ENCODE measurements at places on chromosomes 13 and 19.

DNA sequence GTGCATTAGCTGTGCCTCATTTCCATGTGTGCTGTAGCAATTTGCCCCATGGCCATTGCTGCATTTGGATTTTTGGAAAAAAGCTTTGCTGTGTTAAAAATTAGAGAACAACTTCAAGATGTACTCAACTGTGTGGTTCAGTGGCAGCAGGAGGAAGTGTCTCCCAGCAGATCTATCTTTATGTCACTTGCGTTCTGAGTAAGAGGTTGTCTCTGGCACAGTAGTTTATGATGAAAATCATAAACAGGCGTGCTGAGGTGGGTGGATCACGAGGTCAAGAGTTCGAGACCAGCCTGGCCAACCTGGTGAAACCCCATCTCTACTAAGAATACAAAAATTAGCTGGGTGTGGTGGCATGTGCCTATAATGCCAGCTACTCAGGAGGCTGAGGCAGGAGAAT is 29.0 kb upstream of the RNF17 start:
- no peak for DNase-seq

DNA sequence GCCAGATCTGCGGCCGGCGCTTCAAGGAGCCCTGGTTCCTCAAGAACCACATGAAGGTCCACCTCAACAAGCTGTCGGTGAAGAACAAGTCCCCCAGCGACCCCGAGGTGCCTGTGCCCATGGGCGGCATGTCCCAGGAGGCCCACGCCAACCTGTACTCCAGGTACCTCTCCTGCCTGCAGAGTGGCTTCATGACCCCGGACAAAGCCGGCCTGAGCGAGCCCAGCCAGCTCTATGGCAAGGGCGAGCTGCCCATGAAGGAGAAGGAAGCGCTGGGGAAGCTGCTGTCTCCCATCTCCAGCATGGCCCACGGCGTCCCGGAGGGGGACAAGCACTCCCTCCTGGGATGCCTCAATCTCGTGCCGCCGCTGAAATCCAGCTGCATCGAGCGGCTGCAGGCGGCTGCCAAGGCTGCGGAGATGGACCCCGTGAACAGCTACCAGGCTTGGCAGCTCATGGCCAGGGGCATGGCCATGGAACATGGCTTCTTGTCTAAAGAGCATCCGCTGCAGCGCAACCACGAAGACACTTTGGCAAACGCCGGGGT is 72.6 kb downstream of the ZNF536 start:
- DNase-seq: no peak

- DNase-seq: no peak
These were observed 1.3 kb upstream of the CEACAM16 start for GRCh38 chr19:44697670-44698034.

DNA sequence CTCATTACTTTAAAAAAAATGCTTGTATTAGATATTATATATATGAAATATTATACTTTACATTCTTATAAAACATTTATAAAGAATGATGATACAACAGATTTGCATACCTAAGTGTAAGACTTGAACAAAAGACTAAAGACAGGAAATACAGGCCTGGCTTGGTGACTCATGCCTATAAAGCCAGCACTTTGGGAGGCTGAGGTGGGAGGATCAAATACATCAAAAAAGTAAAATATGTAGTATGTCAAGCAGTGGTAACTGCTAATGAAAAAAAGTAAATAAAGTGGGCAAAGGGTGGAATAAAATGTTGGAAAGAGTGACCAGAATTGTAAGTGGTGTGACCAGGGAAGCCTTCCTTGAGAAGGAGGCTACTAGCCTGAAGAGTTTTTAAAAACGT is 133.7 kb downstream of the GGACT start:
- DNase-seq: no peak

DNA sequence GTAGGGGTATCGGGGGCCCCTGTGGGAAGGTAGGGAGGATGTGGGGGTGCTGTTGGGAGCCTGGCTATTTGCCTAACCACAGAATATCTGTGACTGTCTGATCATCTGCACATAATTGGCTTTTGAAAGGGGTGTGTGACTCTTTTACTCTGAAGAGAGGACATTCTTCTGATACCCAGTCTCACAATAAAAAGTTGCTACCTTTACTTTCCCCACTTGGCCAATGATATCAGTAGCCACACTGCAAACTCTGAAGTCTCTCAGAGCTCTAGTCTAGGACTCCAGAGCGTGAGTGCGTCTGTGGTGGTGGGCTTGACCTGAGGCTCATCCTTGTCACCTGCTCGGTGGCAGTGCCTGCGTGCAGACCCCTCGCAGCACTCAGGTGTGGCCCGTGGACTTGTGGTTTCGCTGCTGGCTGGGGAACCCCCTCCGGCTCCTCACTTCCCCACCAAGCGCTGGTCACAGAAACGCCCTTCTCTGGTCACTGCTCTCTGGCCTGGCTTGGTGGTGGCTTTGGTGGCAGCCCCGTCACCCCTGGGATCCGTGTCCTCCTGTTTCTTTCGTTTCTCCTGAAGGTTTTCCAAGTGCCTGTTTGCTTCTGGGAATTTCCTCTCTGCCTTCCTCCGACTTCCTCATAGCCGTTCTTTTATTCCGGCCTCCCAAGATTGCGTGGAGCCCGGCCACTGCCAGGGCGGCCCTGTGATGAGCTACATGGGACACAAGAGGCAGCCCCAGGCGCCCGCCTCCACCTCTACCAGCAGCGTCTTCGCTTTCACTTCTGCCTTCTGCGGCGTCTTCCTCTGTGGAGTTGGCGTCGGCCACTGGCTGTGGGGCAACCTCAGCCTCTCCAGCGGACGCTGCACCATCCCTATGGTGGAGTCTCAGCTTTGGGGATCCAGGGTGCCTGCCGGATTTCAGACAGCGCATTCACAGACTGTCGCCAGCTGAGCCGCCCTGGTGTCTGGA is 78.0 kb downstream of the ATP11A start:
- no peak for DNase-seq

- no peak for DNase-seq
These were observed 97.8 kb downstream of the KLF12 start for GRCh38 chr13:74036373-74036772.

DNA sequence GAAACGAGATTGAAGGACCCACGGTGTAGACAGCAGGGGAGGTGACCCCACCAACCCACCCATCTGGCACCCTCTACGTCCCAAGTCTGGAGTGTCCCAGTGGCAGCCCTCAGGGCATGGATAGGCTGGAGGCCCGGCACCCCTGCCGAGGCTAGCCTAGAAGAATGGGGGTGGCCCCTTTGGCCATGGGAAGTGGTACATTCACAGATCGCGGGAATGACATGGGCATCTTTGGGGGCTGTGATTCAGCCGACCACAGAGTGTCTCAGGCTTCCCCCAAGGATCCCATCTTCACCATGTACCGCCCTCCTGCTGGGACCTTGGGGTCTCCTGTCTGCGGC is 11.3 kb upstream of the MKNK2 start:
- DNase-seq: no peak

GRCh38 chr19:15640904-15641597 is 354 bp downstream of the CYP4F3 start:
- no peak for DNase-seq

DNA sequence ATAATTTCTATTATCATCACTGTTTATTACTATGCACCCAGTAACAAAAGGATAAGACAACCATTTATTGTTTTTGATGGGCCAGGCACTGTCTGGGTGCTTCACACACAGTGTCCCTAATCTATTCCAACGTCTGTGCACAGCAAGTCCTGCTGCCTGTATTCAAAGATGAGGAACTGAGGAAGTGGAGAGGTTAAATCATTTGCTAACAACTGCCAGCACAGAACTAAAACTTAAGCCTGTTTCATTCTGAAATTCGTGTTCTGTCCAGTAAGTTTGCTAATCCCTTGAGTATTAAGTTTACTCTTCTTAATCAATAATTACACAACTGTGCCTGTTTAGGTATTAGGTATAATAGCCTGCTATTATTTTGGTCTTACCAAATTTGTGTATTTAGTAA is 41.9 kb downstream of the TEX26 start:
- no peak for DNase-seq

DNA sequence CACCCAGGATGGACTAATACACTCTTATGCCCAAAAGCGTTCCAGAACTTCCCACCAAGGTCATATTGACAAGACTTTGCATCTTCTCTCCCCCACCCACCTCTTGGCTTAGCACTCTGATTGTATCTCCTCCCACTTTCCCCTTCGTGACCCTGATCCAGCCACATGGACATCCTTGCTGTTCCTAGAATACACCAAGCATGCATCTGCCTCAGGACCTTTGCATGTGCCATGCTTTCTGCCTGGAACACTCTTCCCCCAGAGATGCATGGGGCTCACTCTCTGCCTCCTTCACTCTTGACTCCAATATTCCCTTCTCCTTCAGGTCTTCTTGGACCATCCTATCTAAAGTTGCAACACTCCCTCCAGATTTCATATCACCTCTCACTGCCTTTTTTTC is 16.2 kb upstream of the LAIR1 start:
- DNase-seq: no peak

DNA sequence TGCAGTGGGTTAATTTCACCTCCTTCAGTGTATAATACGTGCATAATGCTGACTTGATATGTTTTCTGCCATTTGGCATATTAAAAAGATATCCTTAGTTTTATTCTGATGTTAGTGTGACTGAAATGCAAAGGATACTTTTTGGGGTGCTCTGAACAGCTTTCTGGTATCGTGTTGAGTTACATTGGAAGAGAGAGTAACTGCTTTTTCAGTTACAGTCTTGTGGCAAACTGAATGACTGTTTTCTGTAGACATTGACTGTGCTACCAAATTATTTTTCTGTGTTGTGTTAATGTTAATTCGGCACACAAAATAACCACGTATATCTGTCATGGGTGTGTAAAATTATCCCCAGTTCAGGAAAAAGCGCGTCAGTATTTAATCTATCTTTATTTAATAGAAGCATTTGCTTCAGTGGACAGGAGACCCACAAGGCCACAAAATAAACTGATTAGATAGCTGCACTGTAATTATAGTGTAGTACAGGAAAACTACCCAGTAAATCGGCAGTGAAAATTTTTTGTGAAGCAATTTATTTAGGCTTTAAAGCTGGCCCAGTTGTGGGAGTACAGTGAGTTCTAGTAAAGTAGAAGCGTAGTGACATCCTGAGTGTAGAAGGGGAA is 2.5 kb downstream of the URI1 start:
- DNase-seq: no peak

DNA sequence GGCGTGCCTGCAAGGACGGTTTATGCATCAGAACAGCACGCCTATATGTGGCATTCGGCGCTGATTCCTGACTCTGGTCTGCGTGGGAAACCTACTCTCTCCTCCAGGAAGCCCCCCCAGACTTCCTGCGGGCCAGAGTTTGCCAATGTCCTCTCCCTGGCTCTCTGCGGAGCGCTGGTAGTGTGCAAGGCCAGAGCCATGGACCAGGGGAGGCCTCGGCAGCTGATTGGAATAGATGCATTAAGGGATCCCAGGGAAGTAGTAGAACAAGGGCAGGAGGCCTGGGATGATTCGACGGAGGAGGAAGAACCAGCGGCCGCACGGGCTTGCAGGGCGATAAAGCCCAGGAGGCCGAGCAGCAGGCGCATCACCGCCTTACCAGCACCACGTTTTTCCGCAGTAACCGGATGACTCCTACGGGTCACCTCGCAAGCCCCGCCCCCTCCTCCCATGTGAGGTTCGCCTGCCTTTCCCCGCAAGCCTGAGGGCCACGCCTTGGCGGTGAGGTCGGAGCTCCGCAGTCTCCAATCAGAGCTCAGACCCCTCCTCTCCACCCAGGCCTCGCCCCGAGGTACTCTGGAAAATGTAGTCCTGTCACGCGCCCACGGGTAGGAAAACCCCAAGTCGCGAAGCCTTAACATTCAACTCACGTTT is 5.0 kb downstream of the CLEC11A start:
- peak; percentile 59 for DNase-seq

GRCh38 chr19:19554074-19555023 is 16.3 kb downstream of the CILP2 start:
- DNase-seq: peak; percentile 41

DNA sequence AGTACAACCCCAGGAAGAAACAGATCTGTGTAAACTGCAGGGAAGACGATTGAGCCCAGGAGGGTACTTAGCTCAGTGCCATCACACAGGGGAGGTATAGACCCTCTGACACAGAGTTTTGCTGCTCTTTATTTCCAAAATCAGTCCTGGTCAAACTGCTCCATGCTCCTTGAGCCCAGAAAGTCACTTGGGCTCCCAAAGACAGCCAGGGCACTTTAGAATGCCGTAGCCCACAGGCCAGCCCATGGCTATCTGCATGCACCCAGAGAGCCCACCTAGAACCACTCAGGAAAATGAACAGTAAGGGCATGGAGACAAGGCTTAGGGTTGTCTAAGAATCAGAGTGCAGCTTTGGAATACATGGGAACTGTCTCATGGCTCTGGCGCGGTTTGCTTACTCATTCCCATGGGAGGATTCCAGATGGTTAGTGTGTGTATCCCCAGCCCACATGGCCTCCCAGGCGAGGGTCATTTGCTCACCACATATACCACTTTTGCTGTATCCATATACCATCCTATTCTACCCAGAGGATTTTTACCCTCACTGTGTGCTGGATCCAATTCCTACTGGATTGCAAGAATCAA is 14.7 kb upstream of the PDCD5 start:
- DNase-seq: no peak

DNA sequence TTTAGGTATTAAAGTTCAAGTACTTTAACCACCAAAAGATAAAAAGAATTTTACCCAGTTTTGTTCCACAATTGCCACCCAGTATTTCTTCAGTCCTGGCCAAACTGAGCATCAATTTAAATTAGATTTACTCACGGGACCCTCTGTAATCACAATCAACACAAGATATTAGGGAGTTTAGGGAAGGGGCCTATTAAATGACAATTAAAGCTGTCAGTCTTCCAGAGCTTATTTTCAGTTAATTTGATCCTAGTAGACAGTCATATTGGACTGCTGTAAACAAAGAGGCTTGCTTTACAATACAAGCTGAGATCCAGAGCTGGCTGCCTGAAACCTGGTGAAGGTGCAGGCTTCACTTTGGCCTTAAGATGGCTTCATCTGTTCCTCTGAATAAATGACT is 321.2 kb upstream of the NBEA start:
- DNase-seq: no peak

DNA sequence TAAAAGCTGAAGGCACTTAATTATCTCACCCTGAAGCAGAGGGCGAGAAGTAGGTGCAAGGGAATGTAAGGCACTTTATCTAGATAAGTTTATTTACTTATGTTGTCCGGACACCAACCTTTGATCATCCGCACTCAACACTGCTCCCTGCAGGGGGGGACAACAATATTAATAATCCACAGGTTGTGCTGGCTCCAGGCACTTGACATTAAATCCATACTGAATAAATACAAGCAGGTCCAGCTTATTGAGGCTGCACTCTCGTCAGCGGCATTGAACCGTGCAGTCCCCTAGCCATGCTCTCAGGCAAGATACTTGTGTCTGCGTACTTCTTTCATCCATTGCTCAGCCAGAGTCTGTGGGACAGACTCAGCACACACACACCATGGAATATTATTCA is 374.5 kb upstream of the NBEA start:
- DNase-seq: no peak
